ENCODE measurements at places on chromosomes 12 and 14. TPM values are rescaled to one million over a fixed set of nuclear protein-coding genes. Genes with fewer than 3 reads are reported as not detected.
A peak's percentile ranks its signal among the peaks of the same experiment; 100 is the strongest.

DNA sequence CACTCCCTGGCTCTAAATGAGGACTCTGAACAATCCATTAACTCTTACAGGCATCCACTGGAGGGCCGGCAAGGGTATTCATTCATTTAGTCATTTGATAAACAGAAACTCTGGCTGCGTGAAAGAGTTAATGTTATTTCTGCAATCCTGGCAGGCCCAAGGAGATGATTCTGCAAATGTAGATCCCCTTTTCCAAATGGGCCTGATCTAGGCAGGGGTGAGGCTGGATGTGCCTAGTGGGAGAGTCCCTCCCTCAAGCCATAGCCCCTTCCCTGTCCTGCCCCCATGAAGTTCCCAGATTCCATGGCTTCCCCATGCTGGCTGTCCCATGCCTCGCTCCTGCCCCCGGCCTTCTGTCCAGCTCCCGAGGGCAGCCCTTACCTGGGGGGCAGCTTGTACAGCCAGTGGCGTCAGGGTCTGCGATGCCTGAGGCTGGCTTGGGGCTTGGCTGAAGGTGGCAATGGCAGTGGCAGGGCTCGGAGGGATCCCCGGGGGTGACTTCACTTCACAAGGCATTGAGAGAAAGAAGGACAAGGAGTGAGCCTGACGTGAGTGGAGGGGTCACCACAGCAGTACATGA, 18.4 kb downstream of the POU6F1 start:
- no peak overlapping the region for H3K4me3 ChIP-seq
- H3K27ac ChIP-seq, result no peak overlapping the region
- H3K27me3 ChIP-seq, result no peaks in the 10 kb centered on the region
- no peak for DNase-seq
- no peaks in the 10 kb centered on the region for H3K36me3 ChIP-seq

DNA sequence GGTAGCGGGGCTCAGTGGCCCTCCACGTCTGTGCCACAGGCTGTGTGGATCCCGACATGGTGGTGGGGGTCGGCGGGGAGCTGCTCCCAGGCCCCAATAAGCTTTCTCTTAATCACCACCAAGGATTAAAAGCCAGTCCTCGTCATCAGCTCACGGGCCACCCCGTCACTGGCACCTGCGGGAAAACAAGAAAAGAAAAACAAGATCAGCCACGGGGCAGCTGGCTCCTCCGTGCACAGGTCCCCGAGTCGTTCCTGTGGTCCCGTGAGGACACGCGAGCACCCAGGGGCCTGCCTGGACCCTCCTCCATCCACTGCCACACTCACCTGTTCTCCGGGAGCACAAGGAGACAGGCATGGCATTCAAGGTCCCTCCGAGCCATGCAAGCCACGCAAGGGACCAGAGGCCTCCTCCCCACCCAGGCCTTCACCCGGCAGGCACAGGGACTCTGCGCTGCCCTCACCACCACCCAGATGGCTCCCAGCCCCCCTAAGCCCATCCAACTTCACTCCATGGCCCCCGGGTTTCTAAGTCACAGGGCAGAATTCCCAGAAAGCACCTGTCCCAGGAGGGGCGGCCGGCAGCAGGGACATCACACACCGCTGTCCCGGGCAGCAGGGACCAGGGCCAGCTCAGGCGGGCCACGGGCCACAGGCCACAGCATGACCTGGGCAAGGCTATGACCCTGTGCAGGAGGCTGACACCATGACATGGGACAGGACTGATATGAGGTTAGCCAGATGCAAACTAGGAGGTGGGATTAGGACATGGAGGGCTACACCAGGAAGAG, 72.0 kb downstream of the NCOR2 start:
- no peak overlapping the region for H3K4me3 ChIP-seq
- H3K27ac ChIP-seq, result no peak overlapping the region
- peaks cover 8% of the 10 kb centered on the region for H3K36me3 ChIP-seq
- peaks cover 27% of the 10 kb centered on the region for H3K4me1 ChIP-seq
- no peaks in the 10 kb centered on the region for H3K27me3 ChIP-seq

GRCh38 chr14:30131581-30132097, 204.0 kb upstream of the PRKD1 start:
- no peaks in the 10 kb centered on the region for H3K4me1 ChIP-seq
- H3K27me3 ChIP-seq, result no peaks in the 10 kb centered on the region
- H3K27ac ChIP-seq, result no peak overlapping the region
- H3K4me3 ChIP-seq, result no peak overlapping the region
- DNase-seq, result no peak

DNA sequence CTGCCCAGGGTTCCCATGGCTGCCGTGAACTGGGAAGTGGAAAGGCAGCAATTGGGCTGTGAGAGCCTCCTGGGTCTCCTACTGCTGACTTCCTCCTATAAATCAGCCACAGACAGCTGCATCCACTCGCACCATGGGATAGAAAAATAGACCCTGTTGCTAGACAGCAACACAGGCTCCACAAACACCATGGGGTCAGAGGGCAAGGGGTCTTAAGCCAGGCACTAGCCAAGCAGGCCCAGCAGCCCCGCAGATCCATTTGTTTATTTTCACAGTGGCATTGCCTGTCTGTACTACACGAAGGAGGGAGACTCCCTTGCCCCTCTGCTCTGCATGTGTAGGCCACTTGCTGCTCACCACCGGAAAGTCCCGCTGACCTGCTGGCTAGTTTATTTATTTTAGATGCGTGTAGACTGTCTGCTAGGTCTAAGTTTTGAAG, 139.8 kb downstream of the DACT1 start:
- H3K36me3 ChIP-seq, result no peaks in the 10 kb centered on the region
- H3K27me3 ChIP-seq, result no peaks in the 10 kb centered on the region
- no peak overlapping the region for H3K4me3 ChIP-seq
- DNase-seq, result no peak

- no peaks in the 10 kb centered on the region for H3K4me1 ChIP-seq
- DNase-seq, result no peak
- no peaks in the 10 kb centered on the region for H3K36me3 ChIP-seq
- H3K27ac ChIP-seq, result no peak overlapping the region
- H3K4me3 ChIP-seq, result no peak overlapping the region
Observed at GRCh38 chr14:104548802-104549535, 30.6 kb upstream of the C14orf180 start.

DNA sequence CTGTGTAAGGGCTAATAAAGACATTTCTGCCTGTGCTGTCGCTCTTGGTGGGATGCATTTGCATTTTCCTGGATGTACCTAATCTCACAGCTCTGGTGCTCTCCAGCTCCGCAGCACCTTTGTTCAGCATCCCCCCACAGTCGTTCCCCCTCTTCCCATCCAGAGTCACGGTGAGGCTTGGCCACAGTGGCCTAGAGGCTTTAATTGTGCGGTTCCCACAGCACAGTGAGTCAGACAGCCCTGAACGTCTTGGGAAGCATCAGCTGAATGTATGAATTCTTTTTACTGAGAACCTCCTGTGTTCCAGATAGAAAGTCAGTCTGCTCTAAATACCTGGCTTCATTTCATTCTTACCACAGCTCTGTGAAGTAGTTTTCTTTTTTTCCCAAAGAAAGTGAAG, 28.7 kb downstream of the MLXIP start:
- no peak for DNase-seq
- H3K36me3 ChIP-seq, result peaks cover 18% of the 10 kb centered on the region
- H3K27ac ChIP-seq, result no peak overlapping the region

DNA sequence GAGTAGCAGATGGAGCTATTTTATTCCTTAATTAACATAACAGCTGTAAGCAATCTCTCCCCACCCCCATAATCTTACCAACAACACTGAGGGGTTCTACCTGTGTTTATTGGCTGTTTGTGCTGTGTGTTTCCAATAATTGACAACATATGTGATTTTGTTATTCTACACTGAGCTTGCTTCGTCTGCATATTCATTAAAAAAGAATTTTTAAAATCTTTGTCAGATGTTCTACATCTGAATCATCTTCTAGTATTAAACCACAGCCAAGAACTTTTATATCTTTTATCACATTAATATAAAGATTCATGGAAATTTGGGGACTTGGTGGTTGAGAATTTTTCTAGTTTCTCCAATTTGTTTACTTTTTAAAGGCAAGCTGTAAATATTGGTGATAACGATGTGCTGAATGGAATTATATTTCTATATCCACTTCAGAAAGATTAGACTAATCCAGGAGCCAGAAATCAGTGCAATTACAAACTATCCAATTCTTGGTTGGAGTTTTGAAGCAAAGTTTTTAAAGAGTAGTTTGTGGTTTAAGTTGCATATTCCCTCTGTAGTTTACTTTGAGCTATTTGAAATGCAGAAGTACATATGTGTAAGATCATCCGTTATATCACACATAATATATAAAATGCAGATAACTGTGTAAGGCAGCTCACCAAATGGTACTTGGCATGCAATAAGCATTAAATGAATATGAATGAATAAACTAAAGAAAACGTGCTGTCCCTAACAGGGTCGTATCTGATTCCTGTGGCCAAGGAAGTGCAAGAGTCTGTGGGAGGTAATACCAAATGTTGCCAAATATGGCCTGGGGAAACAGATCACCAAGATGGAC, 206.9 kb downstream of the PELI2 start:
- no peaks in the 10 kb centered on the region for H3K4me1 ChIP-seq
- no peaks in the 10 kb centered on the region for H3K36me3 ChIP-seq
- no peak overlapping the region for H3K27ac ChIP-seq

GRCh38 chr12:92581604-92582003, 121.2 kb upstream of the PLEKHG7 start:
- no peaks in the 10 kb centered on the region for H3K27me3 ChIP-seq
- H3K4me3 ChIP-seq, result no peak overlapping the region
- H3K4me1 ChIP-seq, result no peaks in the 10 kb centered on the region
- H3K36me3 ChIP-seq, result peaks cover 17% of the 10 kb centered on the region
- no peak overlapping the region for H3K27ac ChIP-seq
- DNase-seq, result no peak

GRCh38 chr12:91857813-91858542, 287.7 kb downstream of the BTG1 start:
- no peak for DNase-seq
- H3K27ac ChIP-seq, result no peak overlapping the region
- H3K4me1 ChIP-seq, result peaks cover 20% of the 10 kb centered on the region
- H3K36me3 ChIP-seq, result peaks cover 7% of the 10 kb centered on the region
- H3K4me3 ChIP-seq, result no peak overlapping the region

GRCh38 chr12:107526555-107527180, 158.9 kb upstream of the PWP1 start:
- H3K27me3 ChIP-seq, result no peaks in the 10 kb centered on the region
- H3K4me3 ChIP-seq, result no peak overlapping the region
- no peaks in the 10 kb centered on the region for H3K4me1 ChIP-seq
- peaks cover 6% of the 10 kb centered on the region for H3K36me3 ChIP-seq
- no peak overlapping the region for H3K27ac ChIP-seq

DNA sequence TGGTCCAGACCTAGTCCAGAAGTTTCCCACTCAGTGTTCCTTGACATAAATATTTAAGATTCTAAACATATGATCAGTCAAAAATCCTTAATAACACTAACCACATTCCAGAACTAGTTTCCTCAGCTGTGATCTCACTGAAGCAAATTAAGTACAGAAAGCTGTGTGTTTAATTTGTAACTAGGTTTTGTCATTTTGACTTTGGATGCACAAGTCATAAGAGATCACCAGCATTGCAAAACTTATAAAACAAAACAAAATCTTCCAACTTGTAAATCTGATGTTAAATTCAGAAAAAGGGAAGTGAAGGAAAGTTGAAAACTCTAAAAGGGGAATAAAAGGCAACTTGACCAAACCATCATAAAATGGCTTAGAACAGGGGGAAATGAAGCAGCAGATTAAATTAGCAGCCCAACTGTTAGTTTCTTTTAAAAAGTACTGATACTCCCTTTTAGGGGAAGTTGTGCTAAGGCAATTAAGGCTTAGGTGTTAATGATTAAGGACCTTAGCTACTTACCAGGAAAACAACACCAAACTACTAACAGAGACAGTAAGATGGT, 56.6 kb downstream of the SH2B3 start:
- no peak overlapping the region for H3K27ac ChIP-seq
- no peak for DNase-seq
- H3K4me1 ChIP-seq, result no peaks in the 10 kb centered on the region
- H3K4me3 ChIP-seq, result no peak overlapping the region
- peaks cover 6% of the 10 kb centered on the region for H3K36me3 ChIP-seq

DNA sequence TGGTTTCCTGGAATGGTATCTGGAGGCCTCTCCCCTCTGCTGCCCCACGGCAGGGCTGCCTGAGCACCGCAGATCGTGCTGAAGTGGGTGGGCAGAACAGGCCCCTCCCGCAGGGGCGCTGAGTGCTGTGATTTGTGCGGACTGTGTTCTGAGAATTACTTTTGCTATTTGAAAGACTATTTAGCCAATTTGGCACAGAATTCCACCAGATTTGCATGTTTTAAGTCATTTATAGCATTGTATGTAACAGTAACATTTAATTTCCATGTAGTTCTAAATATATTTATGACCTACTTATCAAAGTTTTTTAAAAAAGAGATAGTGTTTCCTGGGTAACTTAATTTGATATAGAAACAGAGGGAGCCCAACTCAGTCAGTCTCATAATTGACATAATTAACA, 55.3 kb downstream of the TNFAIP2 start:
- peaks cover 11% of the 10 kb centered on the region for H3K27me3 ChIP-seq
- no peak for DNase-seq
- no peak overlapping the region for H3K27ac ChIP-seq
- H3K4me3 ChIP-seq, result no peak overlapping the region

DNA sequence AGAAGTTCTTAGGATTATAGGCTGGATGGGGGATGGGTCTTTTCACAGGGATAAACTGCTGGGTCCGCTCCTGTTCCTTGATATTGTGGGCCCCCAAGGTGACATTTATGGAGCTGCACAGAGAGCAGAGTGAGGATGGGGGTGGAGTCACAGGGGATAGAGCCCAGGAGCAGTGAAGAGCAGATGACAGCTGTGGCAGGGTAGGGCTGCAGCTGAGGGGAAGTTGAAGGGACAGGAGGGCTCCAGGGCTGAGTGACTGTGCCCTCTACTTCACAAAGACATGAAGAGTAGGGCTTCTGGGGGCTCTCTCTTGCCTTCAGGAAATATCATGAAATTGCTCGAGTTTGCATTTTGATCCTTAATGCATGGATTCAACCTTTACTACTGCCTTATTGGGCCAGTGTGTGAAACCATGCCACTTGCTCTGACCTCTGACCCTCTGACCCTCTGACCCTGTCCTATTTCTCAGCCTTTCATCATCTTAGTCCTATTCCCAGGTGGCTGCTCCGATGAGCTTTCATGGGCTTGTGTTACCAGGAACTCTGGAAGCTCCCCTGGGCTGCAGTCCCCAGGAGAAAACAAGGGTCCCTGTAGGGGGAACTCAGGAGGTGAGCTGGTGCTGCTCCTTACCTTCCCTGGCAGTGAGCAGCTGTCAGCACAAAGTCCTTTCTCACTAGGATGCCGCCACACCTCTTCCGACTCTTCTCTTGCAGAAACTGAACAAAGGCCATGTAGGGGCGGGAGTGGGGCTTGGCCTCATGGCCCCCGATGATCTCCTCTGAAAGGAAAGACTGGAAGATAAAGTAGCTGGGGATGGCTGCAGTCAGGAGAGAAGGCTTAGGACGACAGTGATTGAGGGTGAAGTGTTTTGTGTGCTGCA, 1.6 kb downstream of the GZMH start:
- H3K36me3 ChIP-seq, result peaks cover 8% of the 10 kb centered on the region
- peak overlapping the region; percentile 93 for H3K27ac ChIP-seq
- peaks cover 1% of the 10 kb centered on the region for H3K27me3 ChIP-seq
- H3K4me1 ChIP-seq, result peaks cover 72% of the 10 kb centered on the region

The SLC5A8 gene
- not detected for total RNA-seq

The EIF2S3B gene
- total RNA-seq, result 0.20 TPM

All from activated T-helper 1 cell treated with anti-CD3 and anti-CD28 coated beads, Interleukin-12 subunit alpha, Interleukin-12 subunit beta, Interleukin-2, Interleukin-4 antibody, amounts not matched to agents 30 ng/mL and 10 ng/mL and 1 ng/mL, durations not matched to agents 14 hours and 24 hours and 36 hours (primary cell).